ENCODE measurements at places on chromosomes 3 and 15. TPM values are rescaled to one million over a fixed set of nuclear protein-coding genes. Genes with fewer than 3 reads are reported as not detected.

- H3K4me1 ChIP-seq: no peaks in the 10 kb centered on the region
- DNase-seq: no peak
- H3K4me3 ChIP-seq: no peak overlapping the region
- H3K36me3 ChIP-seq: peaks cover 64% of the 10 kb centered on the region
- H3K27ac ChIP-seq: no peak overlapping the region
These were observed 133.3 kb downstream of the ADAM10 start for GRCh38 chr15:58616171-58616570.

Gene KNG1
- total RNA-seq: not detected

DNA sequence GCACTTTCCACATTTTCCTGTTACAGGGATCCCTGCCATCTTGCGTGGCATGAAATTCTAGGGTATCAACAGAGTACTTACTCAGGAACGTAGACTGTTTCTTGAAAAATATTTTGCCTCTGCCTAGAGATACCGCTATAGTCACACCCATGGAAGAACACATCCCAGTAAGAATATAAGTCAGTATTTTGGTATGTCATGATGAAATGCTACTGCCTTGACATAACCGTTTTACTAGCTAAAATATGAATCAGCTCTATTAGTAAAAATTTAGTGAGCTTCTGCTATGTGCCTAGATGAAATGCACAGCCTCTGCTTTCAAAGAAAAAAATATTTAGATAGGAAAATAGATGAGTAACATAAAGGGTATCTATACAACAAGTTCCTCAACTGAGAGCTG, 276.4 kb downstream of the TBC1D5 start:
- H3K4me3 ChIP-seq: no peak overlapping the region
- peaks cover 4% of the 10 kb centered on the region for H3K4me1 ChIP-seq
- peaks cover 5% of the 10 kb centered on the region for H3K36me3 ChIP-seq
- no peak for DNase-seq
- H3K27me3 ChIP-seq: no peaks in the 10 kb centered on the region

Gene SCAANT1
- total RNA-seq: not detected

Gene MYZAP
- total RNA-seq: 3.8 TPM

Gene GALK2
- 26.1 TPM for total RNA-seq

GRCh38 chr3:134365766-134366065, 8.5 kb downstream of the AMOTL2 start:
- peak overlapping the region; percentile 98 for H3K27ac ChIP-seq
- DNase-seq: no peak
- H3K4me1 ChIP-seq: peaks cover 57% of the 10 kb centered on the region
- H3K4me3 ChIP-seq: no peak overlapping the region
- H3K36me3 ChIP-seq: peaks cover 30% of the 10 kb centered on the region

Gene INKA1
- 9.4 TPM for total RNA-seq

Gene ANKRD34C
- total RNA-seq: not detected

- H3K4me1 ChIP-seq: peaks cover 50% of the 10 kb centered on the region
- no peak for DNase-seq
- no peaks in the 10 kb centered on the region for H3K27me3 ChIP-seq
- H3K36me3 ChIP-seq: peaks cover 3% of the 10 kb centered on the region
These were observed 102.9 kb upstream of the NR2E3 start for GRCh38 chr15:71707230-71708050.

- DNase-seq: no peak
- H3K4me3 ChIP-seq: no peak overlapping the region
- H3K4me1 ChIP-seq: no peaks in the 10 kb centered on the region
- H3K36me3 ChIP-seq: no peaks in the 10 kb centered on the region
- H3K27me3 ChIP-seq: no peaks in the 10 kb centered on the region
These were observed 28.8 kb downstream of the MKRN3 start for GRCh38 chr15:23594252-23594770.

- H3K36me3 ChIP-seq: peaks cover 2% of the 10 kb centered on the region
- H3K4me3 ChIP-seq: peak overlapping the region; percentile 47
- H3K27me3 ChIP-seq: no peaks in the 10 kb centered on the region
These were observed 154.5 kb downstream of the FOXP1 start for GRCh38 chr3:71428841-71429596.

DNA sequence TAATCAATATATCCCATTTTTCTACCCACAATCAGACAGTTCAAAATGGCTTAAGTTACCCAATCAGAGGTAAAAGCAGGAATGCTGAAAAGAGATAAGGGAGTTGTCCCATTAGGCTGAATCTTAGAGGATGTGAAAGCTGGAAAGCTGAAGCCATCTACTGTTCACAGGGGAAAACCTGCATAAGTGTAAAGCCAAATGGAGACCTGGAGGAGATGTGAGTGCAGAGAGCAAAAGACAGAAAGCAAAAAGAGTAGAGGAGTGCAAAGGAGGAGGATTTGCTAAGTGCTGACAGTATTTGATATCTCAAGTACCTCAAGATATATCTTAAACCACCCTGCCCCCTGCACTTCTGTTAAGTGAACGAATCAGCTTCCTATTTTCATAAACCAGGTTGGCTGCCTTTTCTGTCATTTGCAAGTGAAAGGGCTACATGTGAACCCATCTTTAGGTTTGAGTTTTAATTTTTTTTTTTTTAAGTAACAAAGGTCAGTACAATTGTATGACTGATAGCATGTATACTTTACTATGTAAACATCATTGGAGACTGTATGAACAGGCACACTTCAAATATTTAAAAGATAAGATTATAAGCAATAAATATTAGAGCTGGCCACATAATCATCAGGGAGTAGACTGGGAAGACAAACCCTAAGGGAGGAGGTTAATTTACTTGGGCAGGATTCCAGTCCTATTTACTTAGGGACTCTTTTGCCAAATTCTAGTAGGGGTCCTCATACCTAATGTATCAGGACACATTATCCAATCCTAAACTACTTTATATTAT, 22.8 kb upstream of the P2RY1 start:
- no peak overlapping the region for H3K27ac ChIP-seq
- no peaks in the 10 kb centered on the region for H3K27me3 ChIP-seq
- DNase-seq: no peak
- no peak overlapping the region for H3K4me3 ChIP-seq

DNA sequence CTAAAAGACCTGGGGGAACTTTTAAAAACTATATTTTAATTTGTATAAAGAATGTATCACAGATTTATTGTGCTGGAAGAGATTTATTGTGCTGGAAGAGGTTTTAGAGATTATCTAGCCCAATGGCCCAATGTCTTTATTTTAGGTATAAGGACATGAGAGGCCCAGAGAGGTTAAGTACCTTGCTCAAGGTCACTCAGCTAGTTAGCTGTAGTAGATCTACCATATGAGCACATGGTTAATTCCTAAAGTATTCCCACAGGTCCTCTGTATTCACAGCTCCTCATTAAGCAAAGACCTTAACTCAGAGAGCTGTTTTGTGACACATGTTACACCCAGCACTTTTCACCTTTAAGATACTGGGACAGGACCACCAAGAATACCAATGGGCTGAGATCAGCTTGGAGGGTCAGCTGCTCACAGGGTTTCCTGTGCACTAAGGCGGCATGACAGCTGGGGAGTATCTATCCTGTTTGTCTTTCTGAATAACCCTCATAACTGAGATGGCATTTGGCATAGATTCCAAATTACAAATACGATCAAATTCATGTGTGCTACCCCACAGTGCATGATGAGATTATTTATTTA, 143.1 kb upstream of the TBL1XR1 start:
- H3K27me3 ChIP-seq: no peaks in the 10 kb centered on the region
- no peak for DNase-seq
- no peak overlapping the region for H3K27ac ChIP-seq
- peaks cover 52% of the 10 kb centered on the region for H3K4me1 ChIP-seq

- no peaks in the 10 kb centered on the region for H3K4me1 ChIP-seq
- H3K36me3 ChIP-seq: peaks cover 67% of the 10 kb centered on the region
- H3K27ac ChIP-seq: no peak overlapping the region
- no peak overlapping the region for H3K4me3 ChIP-seq
- no peak for DNase-seq
- H3K27me3 ChIP-seq: no peaks in the 10 kb centered on the region
These were observed 206.1 kb downstream of the PCCB start for GRCh38 chr3:136456196-136456595.

GRCh38 chr15:78438619-78439285, 736 bp downstream of the IREB2 start:
- H3K27ac ChIP-seq: peak overlapping the region; percentile 93
- H3K27me3 ChIP-seq: peaks cover 5% of the 10 kb centered on the region
- peaks cover 30% of the 10 kb centered on the region for H3K4me1 ChIP-seq

Gene CTXN2
- 0.25 TPM for total RNA-seq

DNA sequence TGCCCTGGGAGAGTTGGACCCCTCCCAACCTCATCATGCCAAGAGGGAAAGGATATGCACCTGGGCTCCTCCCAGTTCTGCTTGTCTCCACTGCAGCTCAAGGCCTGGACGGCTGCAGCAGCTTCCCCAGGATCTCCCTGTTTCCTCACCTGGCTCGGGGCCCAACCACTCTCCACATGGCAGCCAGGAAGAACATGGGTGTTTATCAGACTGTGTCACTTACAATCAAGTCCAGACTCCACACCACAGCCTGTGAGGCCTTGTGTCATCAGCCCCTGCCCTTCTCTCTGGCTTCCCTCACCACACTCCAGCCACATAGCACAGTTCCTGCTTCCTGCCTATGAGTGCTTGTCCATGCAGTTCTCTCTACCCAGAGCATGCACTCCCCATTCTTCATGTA, 534.4 kb downstream of the EPHB1 start:
- H3K36me3 ChIP-seq: no peaks in the 10 kb centered on the region
- H3K4me3 ChIP-seq: no peak overlapping the region
- peaks cover 8% of the 10 kb centered on the region for H3K27me3 ChIP-seq
- peaks cover 8% of the 10 kb centered on the region for H3K4me1 ChIP-seq
- H3K27ac ChIP-seq: no peak overlapping the region

DNA sequence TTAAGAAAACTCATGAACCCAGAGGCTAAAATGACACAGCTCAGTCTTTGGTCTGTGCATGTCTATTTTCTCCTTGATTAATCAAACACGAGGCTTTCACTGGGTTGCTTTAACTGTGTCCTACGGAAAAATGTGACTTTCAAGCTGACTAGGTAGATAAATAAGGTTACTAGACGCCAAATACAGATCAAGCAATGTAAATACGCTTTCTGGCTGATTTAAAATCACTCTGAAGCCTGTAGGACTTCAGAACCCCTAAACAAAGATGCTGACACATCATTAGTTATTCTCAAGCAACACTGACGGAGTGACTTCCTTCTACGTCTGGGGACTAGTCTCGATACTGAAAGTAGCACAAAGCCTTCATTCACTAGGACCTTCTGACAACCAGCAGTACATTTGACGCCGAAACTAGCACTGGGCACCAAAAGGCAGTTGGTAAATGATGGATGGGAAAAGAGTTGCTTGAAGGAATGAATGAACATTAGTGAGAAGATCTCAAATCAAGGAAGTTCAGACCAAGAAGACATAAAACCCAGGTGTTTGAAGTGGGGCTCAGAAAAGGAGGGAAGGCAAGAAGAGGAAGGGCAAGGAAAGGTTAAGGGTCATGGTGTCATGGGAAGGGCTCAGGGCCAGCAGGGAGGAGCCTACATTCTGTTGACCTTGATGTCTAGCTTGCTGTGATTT, 67.1 kb upstream of the CDV3 start:
- H3K27me3 ChIP-seq: peaks cover 4% of the 10 kb centered on the region
- peaks cover 4% of the 10 kb centered on the region for H3K4me1 ChIP-seq
- no peak for DNase-seq
- H3K4me3 ChIP-seq: no peak overlapping the region
- H3K27ac ChIP-seq: no peak overlapping the region

Gene CAND2
- 14.0 TPM for total RNA-seq

Gene ALG1L2
- total RNA-seq: 2.8 TPM

DNA sequence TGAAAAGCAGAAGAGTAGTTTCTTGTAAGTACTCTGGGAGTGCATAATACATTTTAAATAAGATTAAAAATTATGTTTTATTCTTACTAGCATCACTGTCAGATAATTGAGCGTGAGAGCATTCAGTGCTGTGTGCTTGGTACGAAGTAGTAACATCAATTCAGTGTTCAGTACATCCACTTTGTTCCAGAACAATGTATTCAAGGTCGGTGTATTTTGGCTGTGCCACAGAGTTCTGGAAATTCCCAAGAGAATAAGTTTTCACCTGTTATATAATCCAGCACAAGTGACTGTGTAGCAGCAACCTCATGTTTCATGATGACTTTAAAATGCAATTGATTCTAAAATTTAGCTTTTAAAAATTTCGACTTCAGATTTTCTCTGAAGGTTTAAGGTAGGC, 130.6 kb downstream of the IGF1R start:
- H3K27me3 ChIP-seq: no peaks in the 10 kb centered on the region
- H3K4me3 ChIP-seq: no peak overlapping the region
- no peaks in the 10 kb centered on the region for H3K36me3 ChIP-seq
- H3K4me1 ChIP-seq: peaks cover 28% of the 10 kb centered on the region
- H3K27ac ChIP-seq: no peak overlapping the region

DNA sequence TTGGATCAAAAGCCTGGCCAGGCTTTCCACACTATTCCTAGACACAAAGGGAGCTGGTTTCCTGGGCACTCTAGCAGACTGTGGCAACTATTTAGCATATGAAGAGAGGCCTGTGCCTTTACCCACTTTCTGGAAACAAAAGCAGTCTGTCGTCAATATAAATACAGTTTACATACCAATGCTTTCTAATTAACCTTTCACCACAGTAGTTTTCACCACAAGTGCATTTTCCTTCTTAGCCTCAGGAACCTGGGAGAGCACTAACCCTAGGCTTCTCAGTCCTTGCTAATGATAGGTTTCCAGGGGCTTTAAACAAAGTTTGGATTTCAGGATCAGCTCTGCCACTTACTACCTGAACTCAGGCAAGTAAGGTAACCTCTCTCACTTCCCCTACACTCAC, 499.1 kb downstream of the MAGI1 start:
- H3K27me3 ChIP-seq: no peaks in the 10 kb centered on the region
- H3K4me3 ChIP-seq: no peak overlapping the region
- peaks cover 2% of the 10 kb centered on the region for H3K36me3 ChIP-seq
- H3K4me1 ChIP-seq: peaks cover 2% of the 10 kb centered on the region
- no peak for DNase-seq

DNA sequence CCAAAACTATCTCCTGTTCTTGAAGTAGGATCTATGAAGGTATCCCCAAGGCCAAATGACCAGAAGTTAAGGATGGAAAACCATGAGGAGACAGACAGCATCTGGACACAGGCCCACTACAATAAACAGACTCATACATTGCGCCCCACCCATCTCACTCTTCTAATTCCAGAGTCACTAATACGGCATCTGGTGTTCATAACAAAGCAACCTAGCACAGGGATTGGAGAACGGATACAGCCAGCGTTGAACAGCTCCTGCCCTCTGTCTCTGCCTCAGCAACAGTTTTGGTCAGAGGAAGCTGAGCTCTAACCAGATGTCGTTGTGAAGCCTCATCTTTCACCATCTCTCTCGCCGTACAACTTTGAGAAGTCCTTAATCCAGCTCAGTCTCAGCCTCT, 44.5 kb upstream of the CCDC80 start:
- no peaks in the 10 kb centered on the region for H3K27me3 ChIP-seq
- peaks cover 38% of the 10 kb centered on the region for H3K4me1 ChIP-seq
- H3K27ac ChIP-seq: no peak overlapping the region
- DNase-seq: no peak
- H3K4me3 ChIP-seq: no peak overlapping the region
- H3K36me3 ChIP-seq: no peaks in the 10 kb centered on the region

Gene FAM219B
- total RNA-seq: 91.3 TPM

GRCh38 chr15:43260011-43260615, 6.6 kb downstream of the TGM5 start:
- DNase-seq: no peak
- H3K4me3 ChIP-seq: no peak overlapping the region
- no peak overlapping the region for H3K27ac ChIP-seq
- H3K36me3 ChIP-seq: no peaks in the 10 kb centered on the region
- H3K4me1 ChIP-seq: no peaks in the 10 kb centered on the region

Gene MEGF11
- total RNA-seq: 1.2 TPM

Gene CELSR3
- total RNA-seq: 5.2 TPM

Gene PPP2R3A
- total RNA-seq: 19.8 TPM
